ENCODE measurements at places on chromosomes 16 and 17. TPM values are rescaled to one million over a fixed set of nuclear protein-coding genes. Genes with fewer than 3 reads are reported as not detected.

- no peak for DNase-seq
Observed at GRCh38 chr17:76106703-76107102, 3.1 kb upstream of the EXOC7 start.

- no peak for DNase-seq
Observed at GRCh38 chr17:17692353-17693252, 11.3 kb downstream of the RAI1 start.

Gene ABCA6
- 100 TPM for total RNA-seq

DNA sequence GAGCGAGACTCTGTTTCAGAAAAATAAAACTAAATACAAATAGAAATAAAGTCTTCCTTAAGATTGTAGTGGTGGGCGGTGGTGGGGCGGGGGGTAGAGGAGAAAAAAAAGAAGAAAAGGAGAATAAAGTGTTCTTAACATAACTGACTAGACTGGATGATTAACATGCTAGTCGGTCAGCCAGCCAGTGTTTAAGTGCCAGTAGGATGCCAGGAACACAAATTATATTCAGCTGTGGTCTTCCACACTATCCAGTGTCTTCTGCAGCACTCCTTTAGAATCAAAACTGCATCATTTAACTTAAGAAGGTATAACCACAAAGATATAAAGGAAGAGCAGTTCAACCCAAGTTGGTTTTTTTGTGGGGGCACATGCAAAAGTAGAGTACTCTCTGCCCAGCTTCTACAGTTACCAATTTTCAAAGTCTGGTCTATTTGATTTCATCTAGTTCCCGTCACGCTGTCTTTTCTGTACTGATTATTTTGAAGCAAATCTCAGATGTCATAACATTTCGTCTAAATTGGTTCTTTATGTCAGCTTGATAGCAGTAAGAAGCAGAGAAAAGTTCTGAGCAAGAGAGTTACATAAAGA lies 15.8 kb downstream of the HEATR3 start:
- DNase-seq, result no peak

GRCh38 chr17:2862197-2862596 lies 66.0 kb downstream of the RAP1GAP2 start:
- DNase-seq, result no peak

- peak; percentile 8 for DNase-seq
Observed at GRCh38 chr17:20063665-20064648, 54.8 kb downstream of the SPECC1 start.

Gene RNF213
- 166 TPM for total RNA-seq

DNA sequence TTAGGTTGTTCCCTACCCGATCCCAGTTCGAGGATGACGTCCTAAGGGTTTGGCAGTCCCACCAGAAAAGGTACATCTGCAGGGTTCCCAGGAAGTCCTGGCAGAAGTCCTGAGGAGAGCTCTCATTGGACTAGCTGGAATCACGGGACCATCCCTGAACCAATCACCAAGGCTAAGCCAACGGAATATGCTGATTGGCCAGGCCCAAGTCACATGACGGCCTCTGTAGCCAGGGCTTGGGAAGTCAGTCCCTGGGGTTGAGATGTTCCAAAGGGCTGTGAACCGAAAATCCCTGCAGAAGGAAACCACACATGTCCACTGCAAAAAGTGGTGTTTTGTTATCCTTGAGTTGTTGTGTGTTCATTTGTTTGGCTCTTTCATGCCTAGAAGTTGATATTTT lies 68.2 kb upstream of the ZNF423 start:
- no peak for DNase-seq

DNA sequence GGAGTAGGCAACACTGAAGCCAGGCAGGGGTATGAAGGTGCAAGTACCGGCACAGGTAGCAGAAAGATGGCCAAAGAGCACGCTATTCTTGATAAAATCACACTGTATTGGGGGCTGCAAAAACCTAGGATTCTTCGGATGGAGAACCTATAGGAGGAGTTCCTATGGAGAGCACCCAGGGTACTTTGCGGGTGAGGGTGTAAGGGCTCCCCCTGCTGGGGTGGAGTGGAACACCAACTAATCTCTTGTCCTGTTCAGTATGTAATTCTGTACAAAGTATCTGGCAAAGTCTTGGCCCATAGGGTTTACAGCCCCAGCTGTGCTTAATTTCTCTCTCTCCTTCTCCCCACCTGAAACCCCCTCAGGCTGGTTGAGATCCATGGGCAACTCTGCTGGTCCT lies 393.1 kb upstream of the ASIC2 start:
- DNase-seq, result no peak

Data from pulmonary artery endothelial cell (primary cell).